Stimulated activated CD4-positive, alpha-beta T cell treated with anti-CD3 and anti-CD28 coated beads, Interleukin-4, amount 100 ng/mL, for 4 hours (primary cell): ENCODE measurements at places on chromosomes 6 and 20.

DNA sequence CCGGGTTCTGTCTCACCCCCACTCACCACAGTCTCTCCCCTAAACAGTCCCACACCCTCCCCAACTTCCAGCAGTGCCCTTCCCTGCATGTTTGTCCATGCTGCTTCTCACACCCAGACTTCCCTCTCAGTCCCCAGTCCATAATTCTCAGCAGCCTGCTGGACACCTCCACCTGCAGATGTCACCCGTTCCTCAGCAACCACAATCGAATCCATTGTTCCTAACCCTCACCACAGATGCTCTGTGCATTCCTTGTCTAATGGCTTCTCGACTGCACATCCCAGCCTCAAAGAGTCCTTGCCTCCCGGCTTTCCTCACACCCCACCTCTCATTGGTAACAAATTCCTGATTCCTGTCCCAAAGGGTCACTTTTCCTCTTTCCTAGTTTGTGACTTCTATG, 55.6 kb downstream of the GOPC start:
- no peak for DNase-seq

DNA sequence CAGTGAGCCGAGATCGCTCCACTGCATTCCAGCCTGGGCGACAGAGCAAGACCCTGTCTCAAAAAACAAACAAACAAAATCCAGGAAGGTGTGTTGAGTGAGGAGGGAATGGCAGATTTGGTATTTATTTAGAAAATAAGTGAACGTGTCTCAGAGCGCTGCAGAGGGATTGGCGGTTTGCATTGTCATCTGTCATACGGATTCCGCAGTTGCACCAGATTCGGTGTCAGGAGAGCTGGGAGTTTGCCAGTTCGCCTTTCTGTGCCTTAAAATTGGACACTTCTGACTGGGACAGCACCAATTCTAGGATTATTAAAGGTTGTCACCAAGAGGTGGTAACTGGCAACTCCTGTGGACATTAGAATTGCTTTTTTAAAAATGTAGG, 912 bp downstream of the SNRNP48 start:
- no peak for DNase-seq

DNA sequence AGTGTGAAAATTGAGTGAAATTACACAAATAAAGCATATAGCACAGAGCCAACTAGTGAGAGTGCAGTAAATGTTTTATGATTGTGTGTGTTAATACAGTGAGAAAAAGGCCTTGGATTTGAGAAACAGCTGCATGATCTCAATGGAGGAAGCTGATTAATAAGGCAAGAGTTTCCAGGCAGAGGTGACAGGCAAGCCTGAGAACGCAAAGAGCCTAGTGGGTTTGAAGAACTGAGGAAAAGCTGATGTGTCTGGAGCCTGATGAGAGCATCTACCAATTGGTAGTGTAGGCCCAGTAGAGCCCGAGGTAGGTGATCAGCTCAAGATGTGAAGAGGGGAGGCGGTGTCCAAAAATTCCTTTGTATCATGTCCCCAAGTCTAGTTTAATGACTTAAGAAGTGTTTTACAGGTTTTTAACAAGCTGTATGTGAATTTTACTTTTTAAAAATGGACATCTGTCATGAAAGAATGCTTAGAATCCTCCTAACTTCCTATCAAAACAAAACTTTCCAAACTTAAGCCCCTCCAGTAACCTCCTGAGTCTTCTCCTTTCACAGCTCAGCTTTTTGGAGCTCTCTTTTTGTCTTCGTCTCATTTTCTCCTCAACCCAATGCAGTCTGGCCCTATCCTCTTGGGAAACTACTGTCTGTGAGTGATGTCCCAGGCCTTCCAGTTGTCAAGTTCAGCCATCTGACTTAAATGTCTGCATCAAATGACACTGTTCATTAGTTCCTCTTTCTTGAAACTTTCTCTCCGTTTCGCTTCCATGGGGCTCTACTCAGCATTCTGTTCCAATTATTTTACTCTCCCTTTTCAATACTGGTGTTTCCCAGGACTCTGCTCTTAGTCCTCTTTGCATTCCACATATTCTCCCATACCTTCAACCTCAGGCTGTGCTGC, 1.2 kb downstream of the CDC40 start:
- DNase-seq: no peak

DNA sequence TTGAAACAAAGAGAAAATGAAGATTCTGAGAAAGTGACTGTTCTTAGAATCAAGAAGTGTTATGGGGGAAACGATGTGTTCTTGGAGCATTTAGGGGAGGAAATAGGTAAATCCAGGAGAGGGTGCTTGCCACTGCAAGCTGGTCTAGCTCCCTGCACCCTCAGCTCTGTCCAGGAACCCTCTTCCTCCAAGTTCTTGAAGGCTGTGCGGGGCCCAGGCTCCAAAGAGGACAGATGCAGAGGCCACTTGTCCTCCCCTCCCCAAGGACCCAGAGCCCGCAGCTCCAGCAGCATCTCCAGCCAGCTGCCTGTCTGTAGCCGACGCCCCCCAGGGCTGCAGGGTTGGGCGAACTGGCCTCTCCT, 87.9 kb downstream of the CDC5L start:
- DNase-seq: no peak

DNA sequence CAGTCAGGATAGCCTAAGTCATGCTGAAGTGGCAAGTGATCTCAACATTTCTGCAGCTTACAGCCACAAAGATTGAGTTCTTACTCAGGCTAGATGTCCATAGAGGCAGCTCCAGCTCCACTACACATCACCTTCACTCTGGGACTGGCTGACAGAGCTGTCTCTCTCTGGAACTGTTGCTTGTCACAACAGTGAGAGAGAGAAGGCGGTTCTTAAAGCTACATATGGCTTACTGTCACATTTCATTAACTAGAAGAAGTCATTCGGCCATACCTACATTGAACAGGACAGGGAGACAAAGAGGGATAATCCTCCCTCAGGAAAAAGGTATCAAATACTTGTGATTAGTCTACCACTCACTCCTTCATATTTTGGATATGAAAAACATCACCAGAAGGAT, 914.9 kb upstream of the FLRT3 start:
- no peak for DNase-seq

DNA sequence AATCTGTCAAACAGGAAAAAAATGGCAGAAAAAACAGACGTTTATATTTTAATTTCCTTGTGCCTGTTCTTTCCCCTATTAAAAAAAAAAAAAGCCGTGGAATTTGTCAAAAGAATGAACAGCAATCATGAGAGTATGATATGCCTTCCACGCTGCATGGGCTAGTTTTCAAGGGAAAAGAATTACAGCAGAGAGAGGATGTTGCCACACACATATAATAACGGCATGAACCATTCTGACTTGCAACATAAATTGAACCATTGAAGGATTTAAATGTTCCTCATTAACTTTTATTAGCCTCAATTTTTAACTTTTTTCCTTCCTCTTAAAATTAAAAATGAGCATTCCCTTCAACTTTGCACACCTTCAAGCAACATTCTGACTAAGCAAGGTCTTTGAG, 301.8 kb downstream of the FOXC1 start:
- no peak for DNase-seq

DNA sequence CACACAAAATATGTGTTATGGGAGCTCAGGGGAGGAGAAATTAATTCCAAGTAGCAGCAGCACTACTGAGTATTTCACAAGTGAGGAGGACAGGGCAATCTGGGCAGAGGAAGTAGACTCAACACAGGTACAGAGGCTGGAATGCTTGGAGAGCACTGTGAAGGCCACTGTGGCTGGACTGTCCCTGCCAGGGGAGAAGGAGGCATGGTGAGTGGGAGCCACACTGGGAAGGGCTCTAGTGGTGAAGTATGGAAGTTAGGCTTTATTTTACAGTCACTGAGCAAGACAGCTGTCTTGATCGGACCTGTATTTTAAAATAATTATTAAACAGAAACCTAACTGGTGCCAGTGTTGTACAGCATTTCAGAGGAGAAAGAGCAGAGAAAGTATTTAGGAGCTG, 28.8 kb downstream of the FAM229B start:
- no peak for DNase-seq

DNA sequence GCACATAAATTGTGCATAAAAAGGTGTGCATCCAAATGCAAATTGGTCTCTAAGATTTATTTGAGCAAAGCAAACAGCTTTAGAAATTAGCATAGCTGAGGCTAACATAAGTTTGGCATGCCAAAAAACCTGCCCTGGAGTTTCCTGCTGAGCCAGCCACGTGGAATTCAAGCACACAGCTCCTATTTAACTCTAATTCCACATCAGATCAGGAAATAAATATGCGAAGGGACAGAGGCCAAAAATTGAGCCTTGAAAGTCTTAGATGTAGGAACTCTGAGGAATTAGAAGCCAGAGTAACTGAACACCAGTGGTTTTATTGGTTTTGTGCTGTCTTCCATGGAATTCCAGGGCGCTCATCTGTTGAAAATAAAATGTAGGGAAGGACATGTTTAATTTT, 19.6 kb downstream of the SOBP start:
- DNase-seq: no peak

GRCh38 chr6:42978487-42978838, 518 bp downstream of the PEX6 start:
- peak; percentile 19 for DNase-seq

GRCh38 chr20:18702736-18703135, 110.8 kb upstream of the SCP2D1 start:
- DNase-seq: no peak

- DNase-seq: no peak
These were observed 277.5 kb downstream of the PTPRK start for GRCh38 chr6:128242765-128243403.

DNA sequence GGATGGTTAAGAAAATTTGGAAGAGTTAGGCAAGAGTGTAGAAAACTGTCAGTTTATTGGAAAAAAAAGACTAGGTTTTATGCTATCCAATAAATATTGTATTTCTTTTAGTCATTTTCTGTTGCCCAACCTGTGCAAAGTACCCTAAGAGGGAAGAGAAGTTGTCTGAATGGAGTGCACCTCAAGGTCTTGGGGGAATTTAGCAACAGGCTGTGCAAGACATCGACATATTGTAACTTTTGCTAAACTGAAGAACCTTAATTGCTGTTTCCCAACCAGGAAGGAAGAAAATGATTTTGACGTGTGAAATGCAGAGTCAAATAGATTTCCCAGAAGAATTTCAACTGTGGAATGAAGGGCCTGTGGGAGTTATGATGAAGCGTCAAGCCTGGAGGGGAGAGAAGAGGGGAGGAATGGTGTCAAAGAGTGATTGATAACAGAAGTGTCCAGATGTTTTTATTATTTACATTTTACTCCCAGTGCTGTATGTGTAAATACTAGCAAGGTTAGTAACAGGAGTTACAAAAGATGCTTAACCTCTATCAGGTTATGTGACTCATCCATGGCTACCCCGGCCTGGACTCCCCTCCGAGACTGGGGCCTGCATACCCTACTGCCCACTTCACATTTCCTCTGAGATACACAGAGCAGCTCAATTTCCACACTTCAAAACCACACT, 246.8 kb downstream of the MYLK4 start:
- no peak for DNase-seq

- DNase-seq: no peak
These were observed 105.6 kb downstream of the PSMB1 start for GRCh38 chr6:170447561-170447930.

DNA sequence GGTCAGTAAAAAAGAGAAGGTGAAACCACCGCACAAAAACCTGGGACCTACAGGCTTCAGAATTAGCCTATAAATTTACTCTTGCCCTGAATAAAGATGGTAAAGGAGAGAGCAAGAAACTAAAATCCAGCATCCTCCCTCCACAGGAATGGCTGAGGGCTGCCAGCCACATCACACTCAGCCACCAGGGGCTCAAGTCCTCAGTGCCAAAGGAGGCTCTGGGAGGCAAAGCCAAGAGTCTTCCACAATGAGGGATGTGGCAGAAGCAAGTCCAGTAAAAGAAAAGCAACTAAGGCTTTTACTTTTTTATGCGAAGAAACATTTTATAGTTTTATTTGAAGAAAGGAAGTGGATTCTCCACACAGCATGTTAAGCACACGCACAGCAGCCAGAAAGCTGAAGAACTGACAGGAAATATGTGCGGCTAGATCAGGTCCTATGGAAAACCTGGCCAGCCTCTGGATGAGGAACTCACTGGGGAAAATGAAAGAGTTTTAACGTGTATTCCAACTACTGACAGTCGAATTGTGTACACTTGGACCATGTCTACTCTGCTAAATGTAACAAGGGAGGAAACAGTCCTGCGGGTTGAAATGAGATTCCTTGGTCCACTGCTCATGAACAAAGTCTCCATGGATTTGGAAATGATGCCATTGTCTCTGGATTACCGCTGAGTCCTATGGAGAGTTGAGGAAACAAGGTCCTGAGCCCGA, 219.4 kb upstream of the SSTR4 start:
- DNase-seq: no peak

DNA sequence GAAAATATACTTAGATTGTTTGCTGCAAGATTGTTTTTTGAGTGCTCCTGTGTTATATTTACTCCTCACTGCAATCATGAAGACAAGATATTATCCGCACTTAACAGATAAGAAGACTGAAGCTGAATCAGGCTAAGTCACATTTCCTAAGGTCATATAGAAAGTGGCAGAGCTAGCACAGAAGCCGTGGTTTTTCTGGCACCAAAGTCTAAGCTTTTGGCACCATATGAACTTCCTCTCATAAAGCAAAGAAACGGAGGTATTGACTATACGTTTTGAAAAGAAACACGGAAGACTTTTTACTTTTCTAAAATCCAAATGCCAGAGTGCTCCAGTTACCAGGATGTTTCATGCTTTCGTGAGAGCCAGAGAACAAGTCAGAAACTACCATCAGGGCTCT, 9.3 kb upstream of the DTD1 start:
- DNase-seq: no peak

- no peak for DNase-seq
These were observed 23.2 kb upstream of the FOXP4 start for GRCh38 chr6:41522780-41523548.

DNA sequence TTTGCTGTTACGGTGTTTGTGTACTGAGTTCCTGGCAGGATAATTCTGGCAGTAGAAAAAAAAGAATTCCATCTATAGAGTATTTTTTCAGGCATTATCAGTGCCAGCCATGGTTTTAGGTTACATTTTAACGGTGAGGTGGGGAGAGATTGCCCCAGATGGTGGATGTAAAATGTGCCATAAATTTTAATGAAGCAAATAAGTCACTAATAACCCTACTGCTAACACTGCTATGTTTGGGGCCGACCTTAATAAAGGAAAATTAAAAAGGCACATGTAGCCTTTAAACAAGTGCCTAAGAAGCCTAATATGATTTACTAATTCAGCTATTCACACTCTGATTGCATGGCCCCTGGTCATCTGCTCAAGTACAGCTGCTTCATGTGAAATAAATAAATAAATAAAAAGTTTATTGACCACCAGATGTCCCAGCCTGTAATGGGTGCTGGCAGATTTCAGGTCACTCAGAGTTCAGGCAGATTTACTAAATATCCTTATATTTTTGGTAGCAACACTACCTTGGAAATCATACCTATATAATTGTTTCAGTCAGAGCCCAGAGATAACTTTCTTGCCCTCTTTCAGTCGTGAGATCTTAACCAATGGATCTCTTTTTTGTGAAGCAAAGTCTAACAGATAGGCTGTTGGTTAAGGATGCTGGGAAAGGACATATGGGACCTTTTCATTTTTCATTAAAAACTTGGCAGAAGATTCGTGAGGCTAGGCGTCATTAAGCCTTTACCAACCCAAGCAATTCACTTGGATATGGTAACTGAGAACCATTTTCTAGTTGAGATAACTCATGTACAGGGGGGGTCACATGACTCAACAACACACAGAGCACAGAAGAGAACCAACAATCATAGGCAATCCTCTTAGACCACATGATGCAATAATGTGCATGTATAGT, 495.0 kb upstream of the NRSN1 start:
- DNase-seq: no peak
